ENCODE measurements at places on chromosomes 4 and X. TPM values are rescaled to one million over a fixed set of nuclear protein-coding genes. Genes with fewer than 3 reads are reported as not detected.

DNA sequence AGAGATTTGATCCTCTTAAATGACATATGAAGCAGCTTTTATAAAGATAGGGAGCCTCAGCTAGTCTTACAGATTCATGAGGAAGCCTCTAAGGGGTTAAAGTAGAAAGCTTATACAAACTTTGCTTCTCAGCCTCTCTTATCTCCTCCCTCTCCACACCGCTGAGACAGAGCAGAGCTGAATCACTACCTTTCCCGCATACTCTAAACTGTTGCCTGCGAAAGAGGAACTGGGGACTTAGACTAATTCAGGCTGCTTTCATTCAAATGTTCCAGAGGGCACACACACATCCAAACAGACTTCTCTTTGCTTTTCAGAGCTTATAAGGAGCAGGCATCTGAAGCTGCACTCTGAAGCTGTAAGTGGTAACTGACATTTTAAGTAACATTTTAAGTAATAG, at the start of gene SERTM2:
Gene SERTM2, plus strand, starts transcription at position 169 of the 400 bp plus-strand sequence. CDS start 7,213 bp downstream, outside the sequence.
- H3K36me3 ChIP-seq = no peaks in the 10 kb centered on the region
- no peak within 1 kb of the TSS for H3K27ac ChIP-seq
- no peaks in the 10 kb centered on the region for H3K4me1 ChIP-seq
- peak within 1 kb of the TSS; percentile 55 for H3K4me3 ChIP-seq
- H3K27me3 ChIP-seq = peaks cover 55% of the 10 kb centered on the region

- no peak overlapping the region for H3K27ac ChIP-seq
- no peak overlapping the region for H3K4me3 ChIP-seq
- H3K36me3 ChIP-seq = peaks cover 9% of the 10 kb centered on the region
- peaks cover 6% of the 10 kb centered on the region for H3K27me3 ChIP-seq
Observed at GRCh38 chrX:118632862-118633261, 94.5 kb upstream of the IL13RA1 start.

- no peaks in the 10 kb centered on the region for H3K4me1 ChIP-seq
- no peaks in the 10 kb centered on the region for H3K36me3 ChIP-seq
- H3K4me3 ChIP-seq = no peak overlapping the region
- H3K27me3 ChIP-seq = no peaks in the 10 kb centered on the region
Observed at GRCh38 chrX:27775984-27776383, 31.8 kb upstream of the MAGEB10 start.

Gene ETDC
- total RNA-seq = not detected

Gene MAGEB10
- not detected for total RNA-seq

Gene PGAM4
- not detected for total RNA-seq

DNA sequence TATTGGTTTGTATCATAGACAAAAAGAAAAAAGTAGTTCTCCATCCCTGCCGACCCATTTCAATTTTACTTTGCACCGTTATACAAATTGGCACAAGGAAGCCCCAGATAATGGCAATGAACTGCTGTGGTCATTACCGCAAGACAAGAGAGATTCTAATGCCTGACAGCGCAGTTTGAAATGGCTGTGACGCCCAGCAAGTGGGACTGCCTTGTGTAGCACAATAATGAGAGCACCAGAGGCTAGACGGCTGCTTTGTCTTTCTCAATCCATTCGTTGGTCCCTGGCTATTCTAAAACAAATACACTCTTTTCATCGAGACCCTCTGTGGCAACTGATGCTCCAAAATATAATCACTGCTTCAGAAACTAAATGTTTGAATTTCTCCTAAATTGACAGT, 192.4 kb upstream of the NEIL3 start:
- H3K4me1 ChIP-seq = no peaks in the 10 kb centered on the region
- no peak for DNase-seq
- no peaks in the 10 kb centered on the region for H3K27me3 ChIP-seq
- H3K36me3 ChIP-seq = no peaks in the 10 kb centered on the region
- no peak overlapping the region for H3K27ac ChIP-seq

DNA sequence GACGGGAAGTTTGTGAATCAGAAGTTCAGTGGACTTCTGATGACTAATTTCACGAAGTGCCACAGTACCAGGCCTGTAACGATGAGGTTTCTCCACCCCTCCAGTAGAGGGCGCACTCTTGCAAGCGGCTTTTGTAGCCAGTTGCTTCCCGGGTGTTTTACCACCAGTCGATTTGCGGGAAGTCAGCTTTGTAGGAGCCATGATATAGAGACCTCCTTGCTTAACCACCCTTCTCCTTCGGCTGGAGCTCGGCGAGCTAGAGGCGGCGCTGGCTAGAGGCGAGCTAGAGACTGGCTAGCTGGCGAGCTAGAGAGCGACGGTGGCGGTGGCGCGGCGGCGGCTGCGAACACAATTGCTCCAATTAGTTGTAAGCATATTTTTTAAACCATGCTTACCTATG, 72.0 kb downstream of the IL1RAPL1 start:
- H3K27me3 ChIP-seq = peaks cover 6% of the 10 kb centered on the region
- no peak for DNase-seq
- no peak overlapping the region for H3K27ac ChIP-seq
- H3K4me3 ChIP-seq = no peak overlapping the region

DNA sequence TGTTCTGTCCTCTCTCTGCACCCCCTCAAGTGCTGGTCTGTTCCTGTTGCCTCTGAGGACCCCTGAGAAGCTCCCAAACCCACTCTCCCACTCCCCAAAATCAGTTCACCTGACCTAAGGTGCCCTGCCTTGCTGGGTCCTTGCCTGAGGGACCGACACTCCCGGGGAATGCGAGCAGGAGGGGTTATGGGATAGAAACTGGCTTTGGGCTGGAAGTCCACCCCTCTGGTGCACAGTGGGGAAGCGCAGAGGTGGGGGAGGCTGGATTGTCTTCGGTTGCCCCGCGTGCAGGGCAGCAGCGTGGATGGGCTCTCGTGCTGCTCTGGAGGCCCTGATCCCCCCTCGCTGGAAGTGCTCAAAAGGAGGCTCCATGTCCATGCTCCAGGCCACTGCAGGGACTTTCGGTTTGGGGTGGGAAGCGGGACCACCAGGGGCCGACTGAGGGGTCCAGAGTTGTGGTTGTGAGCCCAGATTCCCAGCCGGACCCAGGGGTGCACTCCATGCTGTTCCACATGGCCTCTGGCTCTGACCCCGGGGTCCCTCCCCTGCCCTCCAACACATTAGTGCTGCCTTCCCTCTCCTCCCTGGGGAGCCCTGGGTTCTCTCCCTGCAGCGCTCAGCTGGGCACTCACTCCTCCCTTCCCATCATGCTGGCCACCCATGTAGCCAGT, 7.6 kb downstream of the SORCS2 start:
- no peaks in the 10 kb centered on the region for H3K36me3 ChIP-seq
- no peak overlapping the region for H3K4me3 ChIP-seq
- no peaks in the 10 kb centered on the region for H3K4me1 ChIP-seq
- peaks cover 21% of the 10 kb centered on the region for H3K27me3 ChIP-seq
- no peak overlapping the region for H3K27ac ChIP-seq
- DNase-seq = no peak

DNA sequence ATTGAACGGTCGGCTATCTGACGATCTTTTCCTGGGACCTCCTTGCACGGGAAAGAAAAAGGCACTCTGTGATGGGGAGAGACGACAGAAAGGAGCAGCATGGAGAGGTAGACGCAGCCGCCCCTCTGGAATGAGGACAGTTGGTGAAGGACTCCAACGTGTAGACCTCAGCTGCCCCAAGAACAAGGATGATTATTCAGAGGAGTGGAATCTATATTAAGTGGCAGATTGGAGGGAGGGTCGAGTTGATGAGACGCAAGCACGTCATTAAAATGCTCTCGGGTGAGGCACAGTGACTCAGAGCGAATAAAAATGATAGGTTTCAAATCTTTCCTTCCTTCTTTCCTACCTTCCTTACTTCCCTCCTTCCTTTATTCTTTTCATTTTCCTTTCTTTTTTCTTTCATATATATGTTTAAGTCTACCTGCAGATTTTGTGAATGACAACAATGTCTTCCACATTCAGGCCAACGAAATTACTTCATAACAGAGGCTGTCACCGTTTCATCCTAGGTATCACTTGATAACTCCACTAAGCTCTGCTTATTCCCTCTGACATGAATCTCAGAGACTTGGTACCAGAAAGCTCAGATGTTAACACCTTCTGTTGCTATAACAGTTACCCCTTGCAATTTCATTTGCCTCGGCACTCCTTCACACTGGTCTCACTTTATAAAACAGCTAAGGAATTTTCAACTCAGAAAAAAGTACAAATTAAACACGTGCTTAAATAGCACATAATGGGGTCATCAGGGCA, 110.0 kb upstream of the PPARGC1A start:
- H3K4me3 ChIP-seq = no peak overlapping the region
- H3K4me1 ChIP-seq = no peaks in the 10 kb centered on the region
- H3K36me3 ChIP-seq = no peaks in the 10 kb centered on the region
- H3K27ac ChIP-seq = no peak overlapping the region

Gene OPRPN
- total RNA-seq = not detected

- no peaks in the 10 kb centered on the region for H3K4me1 ChIP-seq
- no peak for DNase-seq
- H3K27ac ChIP-seq = no peak overlapping the region
- H3K36me3 ChIP-seq = no peaks in the 10 kb centered on the region
- H3K4me3 ChIP-seq = no peak overlapping the region
Observed at GRCh38 chr4:58653251-58653650, 1543.1 kb upstream of the IGFBP7 start.

DNA sequence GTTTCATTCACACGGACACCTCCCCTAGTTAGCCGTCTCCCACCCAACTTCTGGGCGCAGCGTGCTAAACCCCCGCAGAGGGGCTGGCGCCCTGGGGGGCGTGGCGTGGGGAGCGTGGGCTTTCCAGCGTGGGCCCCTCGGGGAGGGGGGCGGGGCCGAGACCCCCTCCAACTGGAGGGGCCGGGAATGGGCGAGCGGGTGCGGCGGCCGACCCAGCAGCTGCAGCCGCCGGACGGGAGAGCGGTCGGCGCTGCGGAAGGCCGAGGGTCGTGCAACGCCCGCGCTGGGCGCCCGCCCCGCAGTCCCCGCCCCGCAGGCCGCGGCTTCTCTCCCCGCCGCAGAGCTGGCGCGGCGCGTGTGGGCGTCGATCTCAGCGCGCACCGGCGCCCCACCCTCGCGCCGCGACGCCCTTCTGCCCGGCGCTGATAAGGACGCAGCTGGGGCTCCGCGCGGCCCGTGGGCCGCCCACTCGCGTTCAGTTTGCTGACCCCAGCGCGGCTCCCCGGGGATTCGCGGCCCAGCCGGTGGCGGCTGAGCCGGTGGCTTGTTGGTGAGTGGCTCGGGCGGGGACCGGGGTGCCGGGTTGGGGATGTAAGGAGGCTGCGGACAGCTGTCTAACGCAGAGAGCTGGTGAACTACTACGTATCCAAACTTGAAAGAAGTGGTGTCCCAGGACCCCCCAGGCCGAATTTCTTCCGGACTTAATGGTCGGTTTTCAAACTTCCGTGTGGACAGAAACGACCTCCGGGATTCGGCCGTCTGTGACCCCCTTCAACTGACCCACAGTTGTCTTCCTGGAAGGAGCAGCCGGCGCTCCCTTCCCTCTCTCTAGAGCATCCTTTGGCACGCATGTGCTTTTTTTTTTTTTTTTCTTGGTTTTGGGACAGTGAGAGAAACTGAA, 1.5 kb downstream of the FHDC1 start:
- H3K27me3 ChIP-seq = peaks cover 67% of the 10 kb centered on the region
- peak overlapping the region; percentile 93 for H3K4me3 ChIP-seq
- peaks cover 23% of the 10 kb centered on the region for H3K4me1 ChIP-seq
- H3K36me3 ChIP-seq = no peaks in the 10 kb centered on the region

DNA sequence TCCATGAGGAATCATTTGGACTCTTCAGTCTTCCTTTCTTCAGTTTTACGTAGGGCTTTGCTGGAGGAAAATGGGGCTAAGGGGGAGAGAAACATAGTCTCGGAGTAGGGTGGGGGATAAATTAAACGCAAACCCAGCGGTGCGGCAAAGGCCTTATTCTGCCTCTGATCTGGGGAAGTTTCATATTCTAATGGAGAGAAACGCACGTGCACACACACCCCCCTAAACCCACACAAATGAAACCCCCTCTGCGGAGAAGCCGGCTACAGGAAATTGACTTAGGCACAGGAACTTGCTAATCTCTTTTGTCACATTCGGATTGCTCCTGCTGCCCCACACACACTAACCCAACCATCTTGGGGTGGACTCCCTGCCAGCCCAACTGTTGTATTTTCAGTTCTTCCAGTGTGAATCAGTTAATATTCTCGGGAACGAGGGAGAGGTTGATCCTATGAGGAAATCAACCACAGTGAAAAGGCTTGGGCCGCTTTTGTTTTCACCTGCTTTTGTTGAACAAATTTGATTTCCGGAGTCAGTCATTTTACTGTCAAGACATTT, at the start of gene RHOH:
Gene RHOH, plus strand, starts transcription at position 308 of the 558 bp plus-strand sequence. CDS start 46,356 bp downstream, outside the sequence.
- peak within 1 kb of the TSS; percentile 90 for H3K4me3 ChIP-seq
- peaks cover 62% of the 10 kb centered on the region for H3K4me1 ChIP-seq
- H3K36me3 ChIP-seq = peaks cover 38% of the 10 kb centered on the region

- H3K4me3 ChIP-seq = no peak overlapping the region
- H3K36me3 ChIP-seq = no peaks in the 10 kb centered on the region
- H3K27ac ChIP-seq = no peak overlapping the region
- no peak for DNase-seq
Observed at GRCh38 chr4:177853229-177853628, 411.0 kb upstream of the AGA start.

DNA sequence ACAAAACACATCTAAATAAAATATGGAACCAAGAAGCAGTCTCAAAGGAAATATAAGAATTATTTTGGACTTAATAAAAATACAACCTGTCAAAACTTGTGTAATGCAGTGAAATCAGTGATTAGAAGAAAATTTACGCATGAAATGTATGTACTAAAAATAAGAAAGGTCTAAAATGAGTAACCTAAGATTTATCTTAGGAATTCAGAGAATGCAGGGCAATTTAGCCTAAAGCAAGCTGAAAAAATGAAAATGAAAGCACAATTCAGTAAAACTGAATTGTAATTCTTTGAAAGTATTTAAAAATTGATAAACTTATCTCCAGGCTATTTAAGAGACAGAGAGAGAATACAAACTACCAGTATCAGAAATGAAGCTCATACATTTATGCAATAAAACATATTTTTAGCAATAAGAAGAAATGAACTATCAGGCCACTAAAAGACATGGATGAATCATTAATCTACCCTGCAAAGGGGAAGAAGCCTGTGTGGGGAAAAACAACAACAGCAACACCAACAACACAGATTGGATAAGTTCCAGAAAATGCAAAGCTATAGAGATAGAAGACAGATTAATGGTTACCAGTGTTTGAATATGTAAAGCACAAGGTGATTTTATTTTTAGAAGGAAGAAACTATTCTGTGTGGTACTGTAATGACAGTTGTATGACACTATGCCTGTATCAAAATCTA, 442.0 kb upstream of the ADGRL3 start:
- no peaks in the 10 kb centered on the region for H3K27me3 ChIP-seq
- no peak for DNase-seq
- H3K27ac ChIP-seq = no peak overlapping the region
- no peak overlapping the region for H3K4me3 ChIP-seq
- H3K4me1 ChIP-seq = no peaks in the 10 kb centered on the region

Gene TRPC3
- total RNA-seq = 0.46 TPM

Gene ATP8A1
- total RNA-seq = 55.9 TPM

Gene CA5B
- total RNA-seq = 11.7 TPM
